Mesothelial cell of epicardium (in vitro differentiated cells): ENCODE measurements at places on chromosomes 2 and 18.

- no peaks in the 10 kb centered on the region for H3K36me3 ChIP-seq
- peaks cover 11% of the 10 kb centered on the region for H3K4me1 ChIP-seq
- no peak overlapping the region for H3K27ac ChIP-seq
- no peak overlapping the region for H3K4me3 ChIP-seq
- DNase-seq = no peak
- H3K27me3 ChIP-seq = peaks cover 29% of the 10 kb centered on the region
These were observed 35.2 kb downstream of the CNGA3 start for GRCh38 chr2:98381494-98381893.

- no peak overlapping the region for H3K4me3 ChIP-seq
- no peaks in the 10 kb centered on the region for H3K27me3 ChIP-seq
- H3K27ac ChIP-seq = no peak overlapping the region
- no peak for DNase-seq
These were observed 130.1 kb upstream of the CDH20 start for GRCh38 chr18:61203151-61203550.

DNA sequence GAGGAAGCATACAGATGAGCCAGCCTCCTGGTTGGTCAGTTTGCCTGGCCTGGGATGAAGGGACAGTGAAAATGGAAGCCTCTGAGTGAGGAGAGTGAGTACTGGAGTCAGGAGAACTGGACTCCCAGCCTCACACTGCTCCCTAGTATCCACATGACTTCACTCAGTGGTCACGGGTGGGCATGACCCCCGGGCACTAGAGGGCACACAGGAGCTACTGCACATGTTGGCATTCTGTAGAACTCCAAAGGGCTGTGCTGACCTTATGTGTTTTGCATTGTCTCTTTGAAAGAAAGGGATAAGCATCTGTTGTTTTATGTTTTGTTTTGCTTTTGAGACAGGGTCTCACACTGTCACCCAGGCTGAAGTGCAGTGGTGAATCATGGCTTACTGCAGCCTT, 23.7 kb downstream of the NCAPH start:
- DNase-seq = no peak
- H3K4me1 ChIP-seq = no peaks in the 10 kb centered on the region
- no peak overlapping the region for H3K4me3 ChIP-seq

DNA sequence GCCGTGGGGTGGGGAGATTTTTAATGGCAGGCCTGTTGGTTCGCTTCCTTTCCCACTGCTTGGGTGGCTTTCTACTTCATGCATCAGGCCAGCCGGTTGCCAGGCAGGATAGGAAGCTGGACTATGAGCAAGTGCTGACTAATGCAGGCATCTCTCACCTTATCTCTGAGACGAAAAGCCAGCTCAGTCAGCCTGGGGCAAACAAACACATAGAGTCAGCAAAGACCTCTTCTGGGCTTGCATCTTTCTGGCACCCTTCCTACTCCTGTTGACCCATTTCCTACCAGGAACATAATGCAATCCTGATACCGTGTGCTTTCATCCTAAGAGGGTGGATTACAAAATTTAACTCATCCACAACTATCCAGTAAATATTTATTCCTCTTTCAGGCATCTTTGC, 416.6 kb upstream of the MEX3C start:
- H3K27ac ChIP-seq = no peak overlapping the region
- H3K4me1 ChIP-seq = no peaks in the 10 kb centered on the region
- peaks cover 12% of the 10 kb centered on the region for H3K27me3 ChIP-seq
- no peaks in the 10 kb centered on the region for H3K36me3 ChIP-seq

DNA sequence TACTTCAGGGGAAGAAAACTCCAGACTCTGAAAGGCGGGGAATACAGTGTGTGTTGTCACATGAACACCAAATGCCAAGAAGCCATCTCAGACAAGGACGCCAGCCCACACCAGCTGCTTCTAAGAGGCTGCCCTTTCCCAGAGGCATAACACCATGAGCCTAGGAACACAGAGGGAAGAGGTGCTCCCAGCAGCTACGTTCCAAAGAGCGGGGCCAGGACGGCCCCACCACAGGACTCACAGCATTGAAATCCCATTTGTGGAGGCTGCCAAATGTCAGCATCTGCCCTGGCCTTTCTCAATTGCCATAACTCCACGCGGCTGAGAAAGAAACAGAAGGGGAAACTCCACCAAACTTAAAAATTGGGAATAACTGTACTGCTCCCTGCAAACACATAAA, 20.1 kb upstream of the ID2 start:
- peaks cover 10% of the 10 kb centered on the region for H3K4me1 ChIP-seq
- no peak for DNase-seq
- no peaks in the 10 kb centered on the region for H3K27me3 ChIP-seq
- H3K4me3 ChIP-seq = no peak overlapping the region
- H3K36me3 ChIP-seq = no peaks in the 10 kb centered on the region
- no peak overlapping the region for H3K27ac ChIP-seq

GRCh38 chr2:137747509-137747908, 216.8 kb upstream of the HNMT start:
- H3K36me3 ChIP-seq = no peaks in the 10 kb centered on the region
- H3K4me1 ChIP-seq = peaks cover 12% of the 10 kb centered on the region
- H3K27ac ChIP-seq = no peak overlapping the region
- H3K4me3 ChIP-seq = no peak overlapping the region

DNA sequence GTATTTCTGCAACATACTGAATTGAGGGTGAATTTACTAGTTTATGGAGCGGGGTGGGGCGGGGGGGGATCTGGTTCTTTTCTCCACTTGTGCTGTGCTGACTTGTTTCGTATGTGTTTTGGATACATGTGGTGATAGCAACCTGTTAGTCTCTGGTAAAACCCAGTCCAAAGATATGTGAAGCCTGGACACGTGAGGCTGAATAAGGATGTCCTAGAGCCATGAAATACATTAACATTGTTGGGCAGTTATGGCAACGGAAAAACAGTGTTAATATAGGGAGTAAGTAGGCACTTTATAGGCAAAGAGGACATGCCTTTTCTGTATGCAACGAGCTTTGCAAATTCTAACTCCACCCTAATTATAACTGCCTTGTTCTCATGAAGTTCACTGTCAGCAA, 42.1 kb upstream of the NEMP2 start:
- no peaks in the 10 kb centered on the region for H3K36me3 ChIP-seq
- no peaks in the 10 kb centered on the region for H3K27me3 ChIP-seq
- no peak overlapping the region for H3K27ac ChIP-seq
- DNase-seq = no peak
- peaks cover 42% of the 10 kb centered on the region for H3K4me1 ChIP-seq

GRCh38 chr2:128290356-128290755, 28.3 kb downstream of the HS6ST1 start:
- H3K27me3 ChIP-seq = no peaks in the 10 kb centered on the region
- peaks cover 8% of the 10 kb centered on the region for H3K36me3 ChIP-seq
- H3K4me1 ChIP-seq = peaks cover 30% of the 10 kb centered on the region
- H3K27ac ChIP-seq = no peak overlapping the region
- no peak for DNase-seq
- H3K4me3 ChIP-seq = no peak overlapping the region

DNA sequence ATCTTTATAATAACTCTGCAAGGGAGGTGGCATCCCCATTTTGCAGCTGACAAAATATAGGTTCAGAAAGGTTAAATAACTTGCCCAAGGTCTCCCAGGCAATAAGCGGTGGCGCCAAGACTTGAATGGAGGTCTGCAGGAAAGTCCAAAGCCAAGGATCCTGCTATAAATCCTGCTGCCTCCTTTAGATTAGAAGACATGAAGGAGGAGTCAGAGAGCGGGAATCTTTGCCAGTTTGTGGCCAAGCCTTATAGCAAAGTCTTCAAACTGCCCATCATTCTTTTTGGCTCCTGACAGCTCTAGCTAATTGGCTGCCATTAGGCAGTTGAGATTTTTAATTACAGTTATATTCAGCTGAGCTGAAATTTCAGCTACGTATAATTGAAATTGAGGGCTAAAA, 114.3 kb downstream of the C1D start:
- H3K27me3 ChIP-seq = peaks cover 2% of the 10 kb centered on the region
- no peak overlapping the region for H3K27ac ChIP-seq
- no peaks in the 10 kb centered on the region for H3K36me3 ChIP-seq
- H3K4me1 ChIP-seq = peaks cover 13% of the 10 kb centered on the region

DNA sequence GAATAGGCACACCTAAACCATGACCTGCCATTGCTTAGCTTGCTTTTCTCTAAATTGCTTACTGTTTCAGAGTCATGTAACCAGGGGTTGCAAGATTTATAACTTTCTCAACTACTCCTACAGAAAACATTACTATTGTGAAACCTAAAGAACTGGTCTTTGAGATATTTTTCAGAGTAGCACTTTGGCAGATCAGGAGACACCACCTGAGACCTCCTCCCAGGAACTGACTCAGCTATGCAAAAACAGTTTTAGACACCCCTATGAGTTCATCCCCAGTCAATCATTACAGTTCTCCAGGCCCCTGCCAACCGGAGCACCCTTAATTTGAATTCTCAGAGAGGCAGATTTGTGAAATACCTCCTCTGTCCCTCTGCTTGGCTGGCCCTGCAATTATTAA, 80.3 kb downstream of the MBOAT2 start:
- peaks cover 16% of the 10 kb centered on the region for H3K4me1 ChIP-seq
- peaks cover 23% of the 10 kb centered on the region for H3K36me3 ChIP-seq
- H3K27me3 ChIP-seq = no peaks in the 10 kb centered on the region
- H3K27ac ChIP-seq = no peak overlapping the region

GRCh38 chr2:240573071-240573515, 4.8 kb downstream of the RNPEPL1 start:
- peaks cover 6% of the 10 kb centered on the region for H3K4me1 ChIP-seq
- DNase-seq = no peak
- no peak overlapping the region for H3K27ac ChIP-seq
- H3K36me3 ChIP-seq = no peaks in the 10 kb centered on the region

DNA sequence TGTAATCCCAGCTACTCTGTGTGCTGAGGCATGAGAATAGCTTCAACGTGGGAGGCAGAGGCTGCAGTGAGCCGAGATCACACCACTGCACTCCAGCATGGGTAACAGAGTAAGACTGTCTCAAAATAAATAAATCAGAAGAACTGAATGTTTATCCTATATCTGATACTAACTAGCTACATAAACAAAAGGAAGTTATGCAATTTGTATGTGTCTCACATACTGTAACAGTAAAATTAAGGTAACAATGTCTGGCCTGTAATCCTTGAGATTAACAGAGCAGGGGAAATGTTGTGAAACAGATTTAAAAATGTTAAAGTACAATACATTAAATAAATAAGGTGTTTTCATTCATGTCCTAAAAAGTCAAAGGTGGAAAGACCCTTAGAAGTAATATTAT, 150.8 kb downstream of the MEMO1 start:
- DNase-seq = no peak
- peaks cover 6% of the 10 kb centered on the region for H3K4me1 ChIP-seq
- peaks cover 5% of the 10 kb centered on the region for H3K36me3 ChIP-seq
- H3K27me3 ChIP-seq = no peaks in the 10 kb centered on the region

- no peak for DNase-seq
- no peaks in the 10 kb centered on the region for H3K36me3 ChIP-seq
- peaks cover 50% of the 10 kb centered on the region for H3K4me1 ChIP-seq
- no peak overlapping the region for H3K4me3 ChIP-seq
- H3K27ac ChIP-seq = peak overlapping the region; percentile 52
- H3K27me3 ChIP-seq = no peaks in the 10 kb centered on the region
These were observed 27.9 kb downstream of the TMEM17 start for GRCh38 chr2:62478093-62478580.

DNA sequence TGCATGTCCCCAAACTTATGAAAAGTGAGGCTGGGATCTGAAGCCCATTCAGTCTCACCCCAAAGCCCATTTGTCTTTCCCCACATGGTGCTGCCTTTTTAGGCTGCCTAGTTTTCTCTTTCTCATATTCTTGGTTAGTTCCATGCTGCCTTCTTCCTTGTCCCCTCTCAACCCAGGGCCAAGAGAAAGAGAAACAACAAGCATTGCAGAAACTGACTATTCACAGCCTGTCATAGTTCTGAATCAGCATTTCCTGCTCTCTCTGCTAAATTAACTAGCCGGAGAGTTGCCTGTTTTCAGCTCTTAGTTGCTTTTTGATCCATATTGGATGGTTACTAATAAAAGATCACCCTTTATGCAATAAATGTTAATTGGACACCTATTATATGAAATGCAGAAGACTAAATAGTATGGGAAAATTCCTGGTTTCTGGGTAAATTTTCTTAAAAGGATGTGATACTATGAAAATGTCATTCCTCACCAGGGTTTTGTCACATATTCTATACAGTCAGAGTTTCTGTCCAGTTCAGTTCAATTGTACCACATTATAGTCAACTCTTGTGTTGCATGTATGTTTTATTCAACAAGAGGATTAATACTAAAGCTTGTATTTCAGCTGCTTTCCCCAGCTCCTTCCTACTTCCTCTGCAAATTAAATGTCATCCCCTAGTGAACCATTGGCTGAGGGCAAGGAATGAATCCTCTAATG, 246.5 kb downstream of the GALR1 start:
- no peak for DNase-seq
- H3K27ac ChIP-seq = no peak overlapping the region
- H3K4me3 ChIP-seq = no peak overlapping the region
- no peaks in the 10 kb centered on the region for H3K4me1 ChIP-seq

DNA sequence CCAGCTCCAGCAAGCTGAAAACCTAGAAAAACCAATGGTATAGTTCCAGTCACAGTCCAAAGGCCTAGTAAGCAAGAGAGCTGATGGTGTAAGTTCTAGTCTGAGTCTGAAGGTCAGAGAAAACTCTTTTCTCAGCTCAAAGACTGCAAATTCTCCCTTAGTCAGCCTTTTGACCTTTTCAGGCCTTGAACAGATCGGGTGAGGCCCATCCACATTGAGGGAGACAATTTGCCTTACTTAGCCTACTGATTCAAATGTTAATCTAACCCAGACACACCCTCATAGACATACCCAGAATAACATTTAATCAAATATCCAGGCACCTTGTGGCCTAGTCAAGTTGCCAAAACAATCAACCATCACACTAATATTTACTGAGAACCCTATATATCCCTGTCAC, 110.8 kb upstream of the KCNJ3 start:
- no peak overlapping the region for H3K27ac ChIP-seq
- H3K36me3 ChIP-seq = no peaks in the 10 kb centered on the region
- DNase-seq = no peak

GRCh38 chr2:166060191-166060590, 67.6 kb downstream of the SCN1A start:
- H3K4me3 ChIP-seq = no peak overlapping the region
- H3K27ac ChIP-seq = no peak overlapping the region
- DNase-seq = no peak
- no peaks in the 10 kb centered on the region for H3K4me1 ChIP-seq

DNA sequence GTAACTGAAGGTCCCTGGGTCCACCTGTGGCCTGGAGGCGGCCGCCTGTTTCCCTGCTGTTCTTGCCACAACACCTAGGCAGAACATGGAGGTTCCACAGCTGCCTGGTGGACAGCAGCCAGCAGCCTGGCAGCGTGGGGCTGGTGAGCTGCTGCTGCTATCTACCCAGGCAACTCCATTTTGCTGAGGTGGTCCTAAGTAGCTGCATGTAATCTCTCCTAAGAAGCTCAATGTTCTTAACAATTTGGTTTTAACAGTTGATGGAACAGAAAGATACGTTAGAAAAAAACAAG, 66.7 kb downstream of the NDUFA10 start:
- peaks cover 8% of the 10 kb centered on the region for H3K36me3 ChIP-seq
- H3K4me1 ChIP-seq = peaks cover 6% of the 10 kb centered on the region
- no peak overlapping the region for H3K4me3 ChIP-seq

GRCh38 chr2:47918043-47918442, 11.7 kb upstream of the FBXO11 start:
- no peak overlapping the region for H3K4me3 ChIP-seq
- DNase-seq = no peak
